ENCODE measurements at places on chromosomes 7 and 10.

DNA sequence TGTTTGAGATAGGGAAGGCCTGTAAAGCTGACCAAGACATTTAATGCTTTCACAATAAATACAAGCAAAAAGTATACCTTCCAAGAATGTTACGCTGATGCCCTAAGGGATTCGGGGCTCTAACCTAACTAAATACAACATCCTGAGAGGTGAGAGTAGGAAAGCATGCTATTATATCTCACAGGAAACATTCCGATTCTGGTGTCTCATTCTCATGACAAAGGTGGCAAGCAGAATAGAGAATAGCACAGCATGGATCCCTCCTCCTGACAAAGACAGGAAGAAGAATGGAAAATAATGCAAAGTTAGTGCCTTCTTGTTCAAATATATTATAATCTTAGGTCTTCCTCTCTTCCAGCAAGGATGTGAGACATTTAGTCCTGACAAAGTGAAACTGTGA is 504.3 kb downstream of the TFEC start:
- DNase-seq, result no peak

GRCh38 chr10:108208038-108208437 is 1043.5 kb upstream of the SORCS1 start:
- DNase-seq, result no peak

DNA sequence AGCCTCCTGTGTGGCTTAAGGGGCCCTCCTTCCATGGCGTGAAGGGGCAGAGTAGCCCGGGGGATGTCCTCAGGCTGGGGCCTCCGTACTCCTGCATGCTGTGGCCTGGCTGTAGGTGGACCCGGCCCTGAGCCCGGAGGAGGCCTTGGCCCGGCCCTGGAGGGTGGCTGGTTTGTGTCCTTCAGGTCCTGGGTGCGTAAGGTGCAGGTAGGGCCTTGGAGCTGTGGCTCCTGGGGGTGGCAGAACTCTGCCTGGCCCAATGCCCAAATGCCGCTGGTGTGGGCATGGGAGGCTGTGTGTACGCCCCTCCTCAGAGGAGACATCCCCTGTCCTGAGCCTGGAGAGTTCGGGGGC is 26.9 kb upstream of the AMZ1 start:
- no peak for DNase-seq

DNA sequence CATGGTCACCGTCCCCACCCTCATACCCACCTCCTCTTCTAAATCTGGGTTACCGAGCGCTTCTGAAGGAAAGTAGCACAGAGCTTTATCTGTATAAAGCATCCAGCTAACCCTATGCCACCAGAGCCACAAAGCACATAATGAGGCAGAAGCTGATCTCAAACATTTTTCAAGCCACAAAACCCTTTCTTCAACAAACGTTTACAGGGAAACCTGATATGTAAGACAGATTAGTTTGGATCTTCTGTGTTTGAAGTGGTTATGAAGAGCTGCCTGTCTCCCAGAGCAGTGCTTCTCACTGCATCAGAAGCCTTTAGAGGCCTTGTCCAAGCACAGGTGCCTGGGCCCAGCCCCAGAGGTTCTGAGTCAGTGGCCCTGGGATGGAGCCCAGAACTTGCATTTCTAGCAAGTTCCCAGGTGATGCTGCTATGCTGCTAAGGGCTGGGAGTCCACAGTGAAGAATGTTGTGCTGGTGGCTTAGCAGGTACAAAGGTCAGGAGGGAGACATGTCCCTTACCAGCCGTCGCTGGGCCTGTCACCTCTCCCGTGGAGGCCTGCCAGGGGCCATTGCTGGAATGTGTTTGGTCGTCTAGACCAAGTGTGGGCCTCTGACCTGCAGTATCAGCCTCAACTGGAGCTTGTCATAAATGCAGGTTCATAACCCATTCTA is 90.4 kb downstream of the TAF3 start:
- DNase-seq, result no peak

DNA sequence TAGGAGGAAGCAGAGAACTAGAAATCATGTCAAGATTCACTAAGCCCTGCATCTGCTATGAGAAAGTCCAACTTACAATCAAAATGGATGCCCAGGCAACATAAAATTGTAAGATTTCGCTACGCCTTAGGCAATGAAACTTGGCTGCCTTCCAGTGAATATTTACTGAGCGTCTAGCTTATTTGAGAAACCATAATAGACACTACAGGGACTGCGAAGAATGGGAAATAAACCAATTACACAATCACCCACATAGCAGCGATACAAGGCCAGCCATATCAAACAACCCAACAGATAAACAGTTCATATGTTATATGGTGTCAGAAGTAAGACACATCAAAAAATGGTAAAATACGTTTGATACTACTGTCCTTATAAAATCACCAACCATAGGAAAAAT is 545.0 kb upstream of the C7orf33 start:
- DNase-seq, result no peak

DNA sequence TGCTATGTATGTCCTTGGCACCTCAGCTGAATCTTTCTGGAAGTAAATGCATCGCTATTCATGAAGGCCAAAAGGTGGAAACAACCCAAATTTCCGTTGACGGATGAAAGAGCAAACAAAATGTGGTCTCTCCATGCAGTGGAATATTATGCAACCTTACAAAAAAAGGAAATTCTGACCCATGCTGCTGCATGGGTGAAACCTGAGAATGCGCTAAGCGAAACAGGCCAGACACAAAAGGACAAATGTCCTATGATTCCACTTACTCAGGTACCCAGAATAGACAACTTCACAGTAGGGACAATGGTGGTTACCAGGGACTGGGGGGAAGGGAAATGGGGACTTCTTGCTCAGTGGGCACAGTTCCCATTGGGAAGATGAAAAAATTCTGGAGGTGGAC is 158.8 kb downstream of the CAMK1D start:
- no peak for DNase-seq

GRCh38 chr10:7100032-7100702 is 310.7 kb downstream of the SFMBT2 start:
- no peak for DNase-seq

DNA sequence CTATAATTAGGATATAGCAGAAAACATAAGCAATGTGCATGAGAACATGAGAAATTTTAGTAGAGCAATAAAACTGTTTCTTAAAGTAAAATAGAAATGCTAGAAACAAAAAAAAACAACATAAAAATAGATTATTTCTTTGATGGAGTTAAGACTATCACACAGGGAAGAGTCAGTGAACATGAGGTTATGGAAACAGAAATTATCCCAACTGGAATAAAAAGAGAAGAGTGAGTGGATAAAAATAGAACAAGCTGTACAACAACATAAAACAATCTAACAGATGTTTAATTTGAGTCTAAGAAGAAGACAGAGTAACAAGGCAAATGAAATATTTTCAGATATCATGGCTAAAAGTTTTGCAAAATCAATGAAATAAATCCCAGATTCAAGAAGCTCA is 7.5 kb upstream of the OR6B1 start:
- DNase-seq, result no peak

- peak; percentile 57 for DNase-seq
Observed at GRCh38 chr10:30829901-30830300, 200.3 kb upstream of the LYZL2 start.

GRCh38 chr10:1196656-1197055 is 140.5 kb downstream of the WDR37 start:
- no peak for DNase-seq

DNA sequence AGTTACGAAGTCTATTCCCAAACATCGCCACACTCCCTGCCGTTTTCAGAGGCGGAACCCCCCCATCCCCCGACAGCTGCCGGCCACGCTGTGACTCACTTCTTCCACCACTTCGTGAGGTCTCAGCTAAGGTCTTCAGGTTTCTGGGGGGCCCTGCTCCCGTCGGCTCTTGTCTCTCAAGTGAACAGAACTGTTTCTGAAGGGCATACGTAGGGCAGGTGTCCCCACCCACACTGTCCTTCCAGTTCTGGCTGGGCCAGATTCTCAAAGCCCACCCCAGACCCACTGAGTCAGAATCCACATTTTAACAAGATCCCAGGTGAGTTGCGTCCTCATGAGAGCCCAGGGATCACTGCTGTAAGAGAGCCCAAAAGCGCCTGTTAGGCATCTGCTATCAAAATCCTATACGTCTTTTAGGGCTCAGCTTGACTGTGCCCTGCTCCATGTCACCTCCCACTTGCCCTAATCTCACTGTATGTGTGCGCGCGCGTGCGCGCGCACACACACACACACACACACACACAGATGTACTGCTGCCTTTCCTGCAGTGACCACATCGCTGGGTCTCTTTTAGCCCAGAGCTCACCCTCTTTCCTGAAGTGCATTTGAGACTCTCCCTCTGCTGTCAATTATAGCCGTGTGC is 78.8 kb downstream of the PROSER2 start:
- DNase-seq, result no peak

DNA sequence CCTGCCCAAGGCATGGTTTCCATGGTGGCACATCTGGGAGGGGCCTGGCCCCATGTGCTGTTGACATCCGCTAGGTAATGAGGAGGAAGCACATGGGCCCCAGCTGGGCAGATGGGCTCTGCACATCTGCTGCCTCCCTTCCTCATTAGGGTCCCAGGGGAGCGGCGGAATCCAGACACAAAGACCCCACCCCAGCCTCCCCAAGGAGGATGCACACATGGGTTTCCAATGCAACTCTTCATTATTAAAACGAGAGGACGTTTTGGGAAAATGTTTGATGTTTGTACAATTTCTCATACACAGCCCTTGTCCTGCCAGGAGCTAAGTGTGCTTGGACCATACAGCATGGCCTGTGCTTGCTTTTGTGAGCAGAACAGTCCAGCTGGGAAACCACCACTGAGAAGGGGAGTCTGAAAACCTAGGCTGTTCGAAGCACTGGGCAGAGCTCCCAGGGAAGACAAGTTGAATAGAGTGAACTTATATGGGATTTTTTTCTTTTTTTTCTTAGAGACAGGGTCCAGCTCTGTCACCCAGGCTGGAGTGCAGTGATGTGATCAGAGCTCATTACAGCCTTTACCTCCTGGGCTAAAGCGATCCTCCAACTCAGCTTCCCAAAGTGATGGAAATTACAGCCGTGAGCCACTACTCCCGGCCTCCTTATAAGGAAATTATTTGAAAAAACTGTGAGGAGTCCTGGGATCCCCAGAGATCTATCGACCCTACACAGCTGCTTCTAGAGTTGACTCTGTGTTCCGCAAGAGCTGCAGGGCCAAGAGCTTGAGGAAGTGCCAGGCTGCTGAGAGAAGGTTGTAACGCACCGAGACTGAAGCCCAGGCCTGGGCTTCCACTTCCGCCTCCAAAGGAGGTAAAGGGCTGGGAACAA is 23.4 kb downstream of the FAM107B start:
- peak; percentile 11 for DNase-seq
